Breast epithelium (tissue), 4 donors: ENCODE measurements at places on chromosomes 7 and 10. TPM values are rescaled to one million over a fixed set of nuclear protein-coding genes. Genes with fewer than 3 reads are reported as not detected.
A peak's percentile ranks its signal among the peaks of the same experiment; 100 is the strongest.

DNA sequence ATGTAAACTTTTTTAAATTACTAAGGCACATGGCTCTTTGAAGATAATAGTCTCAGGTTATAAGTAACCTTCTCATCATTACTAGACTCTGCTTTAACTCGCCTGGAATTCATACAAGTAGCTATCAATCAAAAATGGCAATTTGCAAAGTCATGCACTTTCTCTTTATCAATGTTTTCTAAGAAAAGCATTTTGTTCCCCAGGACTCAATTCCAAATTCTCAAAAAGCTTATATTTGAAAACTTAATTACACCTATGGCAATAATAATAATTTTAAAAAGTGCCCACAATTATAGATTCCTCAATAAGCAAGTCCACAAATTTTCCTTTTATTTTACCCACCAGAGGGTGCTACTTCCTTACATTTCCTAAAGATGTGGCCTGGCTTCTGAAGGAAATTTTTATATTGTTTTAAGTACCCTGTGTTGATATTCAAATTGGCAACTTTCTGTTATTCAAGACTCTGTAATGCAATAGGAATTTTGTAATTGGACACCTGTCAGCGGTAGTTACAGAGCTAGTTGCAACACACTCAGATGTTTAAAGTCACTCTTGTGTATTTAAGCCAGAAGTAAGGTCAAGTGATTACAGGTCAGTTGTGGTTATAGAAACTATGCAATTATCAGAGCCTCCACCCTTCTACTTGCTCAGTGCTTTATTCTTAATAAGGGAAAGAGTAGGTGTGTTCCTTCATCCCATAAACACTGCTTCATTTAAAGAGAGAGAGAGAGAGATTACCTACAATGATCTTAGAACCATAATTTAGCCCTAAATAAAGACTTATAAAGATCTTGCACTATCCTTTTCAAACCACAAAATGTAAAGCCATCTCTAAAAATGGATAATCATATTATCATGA lies 47.1 kb upstream of the HYAL4 start:
- H3K4me3 ChIP-seq: no peak overlapping the region
- H3K27me3 ChIP-seq: no peaks in the 10 kb centered on the region
- H3K27ac ChIP-seq: peak overlapping the region; percentile 16

GRCh38 chr7:46589286-46589685 lies 668.2 kb upstream of the IGFBP3 start:
- no peaks in the 10 kb centered on the region for H3K4me1 ChIP-seq
- H3K36me3 ChIP-seq: no peaks in the 10 kb centered on the region
- H3K4me3 ChIP-seq: no peak overlapping the region
- H3K27me3 ChIP-seq: no peaks in the 10 kb centered on the region

- no peaks in the 10 kb centered on the region for H3K36me3 ChIP-seq
- no peaks in the 10 kb centered on the region for H3K4me1 ChIP-seq
- no peak for DNase-seq
- H3K27ac ChIP-seq: no peak overlapping the region
- H3K27me3 ChIP-seq: no peaks in the 10 kb centered on the region
Measured at GRCh38 chr7:157415486-157415885, 78.7 kb downstream of the DNAJB6 start.

The HTR7 gene
- 0.66 TPM for total RNA-seq

GRCh38 chr7:46781901-46782439 lies 799.9 kb downstream of the TNS3 start:
- H3K36me3 ChIP-seq: no peaks in the 10 kb centered on the region
- DNase-seq: no peak
- no peak overlapping the region for H3K4me3 ChIP-seq
- no peaks in the 10 kb centered on the region for H3K27me3 ChIP-seq
- H3K27ac ChIP-seq: no peak overlapping the region

GRCh38 chr7:114530057-114530611 lies 115.5 kb downstream of the FOXP2 start:
- no peak overlapping the region for H3K4me3 ChIP-seq
- H3K27me3 ChIP-seq: no peaks in the 10 kb centered on the region

The PNLIP gene
- not detected for total RNA-seq

The SH2D4B gene
- total RNA-seq: 0.15 TPM

GRCh38 chr7:131145770-131146169 lies 181.9 kb upstream of the MKLN1 start:
- no peaks in the 10 kb centered on the region for H3K4me1 ChIP-seq
- H3K27me3 ChIP-seq: no peaks in the 10 kb centered on the region
- no peaks in the 10 kb centered on the region for H3K36me3 ChIP-seq
- no peak for DNase-seq
